ENCODE measurements at places on chromosomes 6 and 20.

- DNase-seq: no peak
These were observed 79.8 kb downstream of the TBC1D7 start for GRCh38 chr6:13248584-13248985.

GRCh38 chr6:56864171-56864616, 90.7 kb upstream of the BEND6 start:
- DNase-seq: no peak

- no peak for DNase-seq
These were observed 96.3 kb downstream of the PREX1 start for GRCh38 chr20:48731536-48731935.

DNA sequence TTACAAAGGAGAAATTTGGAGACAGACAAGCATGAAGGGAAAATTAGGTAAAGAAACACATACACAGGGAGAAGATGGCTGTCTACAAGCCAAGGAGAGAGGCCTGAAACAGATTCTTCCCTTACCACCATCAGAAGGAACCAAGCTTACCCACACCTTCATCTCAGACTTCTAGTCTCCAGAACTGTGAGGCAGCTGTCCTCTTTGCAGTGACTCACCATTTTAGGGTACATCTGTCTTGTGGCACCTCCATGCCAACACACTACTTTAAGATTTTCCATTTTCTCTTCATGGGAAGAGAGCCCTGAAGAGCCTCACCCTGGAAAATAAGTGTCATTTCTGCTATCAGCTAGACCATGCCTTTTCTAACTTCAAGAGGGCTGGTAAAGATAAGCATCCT, 369.3 kb downstream of the FRK start:
- DNase-seq: no peak

- no peak for DNase-seq
These were observed 559 bp upstream of the EYA4 start for GRCh38 chr6:133240511-133241085.

GRCh38 chr20:20820785-20821483, 108.5 kb upstream of the RALGAPA2 start:
- DNase-seq: no peak

DNA sequence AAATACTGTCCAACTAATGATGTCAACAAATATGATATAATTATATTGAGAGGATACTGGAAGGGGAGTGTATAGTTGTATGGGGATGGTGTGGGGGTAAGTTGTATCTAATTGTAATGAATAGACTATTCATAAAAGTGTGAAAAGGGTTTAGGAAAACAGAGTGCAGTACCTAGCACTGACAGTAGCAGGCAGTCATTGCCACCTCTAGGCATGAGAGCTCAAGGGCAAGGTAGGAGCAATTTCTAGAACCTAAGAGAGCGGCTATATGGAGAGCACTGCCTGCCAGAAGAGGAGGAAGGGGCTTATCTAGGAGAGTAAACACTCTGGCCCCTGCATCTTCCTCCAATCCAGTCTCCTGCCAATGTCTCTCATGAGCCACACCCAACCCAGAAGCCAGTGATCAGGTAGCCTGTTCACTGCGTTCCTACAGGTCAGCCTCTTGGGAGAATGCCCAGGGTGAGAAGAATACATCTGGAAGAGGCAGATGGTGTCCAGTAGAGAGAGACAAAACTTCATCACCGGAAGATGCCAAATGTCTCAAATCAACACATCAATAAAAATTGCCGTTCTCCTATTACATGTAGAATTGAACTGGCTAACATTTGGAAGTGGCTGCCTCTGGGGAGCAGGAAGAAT, 200.0 kb downstream of the LY86 start:
- DNase-seq: no peak

DNA sequence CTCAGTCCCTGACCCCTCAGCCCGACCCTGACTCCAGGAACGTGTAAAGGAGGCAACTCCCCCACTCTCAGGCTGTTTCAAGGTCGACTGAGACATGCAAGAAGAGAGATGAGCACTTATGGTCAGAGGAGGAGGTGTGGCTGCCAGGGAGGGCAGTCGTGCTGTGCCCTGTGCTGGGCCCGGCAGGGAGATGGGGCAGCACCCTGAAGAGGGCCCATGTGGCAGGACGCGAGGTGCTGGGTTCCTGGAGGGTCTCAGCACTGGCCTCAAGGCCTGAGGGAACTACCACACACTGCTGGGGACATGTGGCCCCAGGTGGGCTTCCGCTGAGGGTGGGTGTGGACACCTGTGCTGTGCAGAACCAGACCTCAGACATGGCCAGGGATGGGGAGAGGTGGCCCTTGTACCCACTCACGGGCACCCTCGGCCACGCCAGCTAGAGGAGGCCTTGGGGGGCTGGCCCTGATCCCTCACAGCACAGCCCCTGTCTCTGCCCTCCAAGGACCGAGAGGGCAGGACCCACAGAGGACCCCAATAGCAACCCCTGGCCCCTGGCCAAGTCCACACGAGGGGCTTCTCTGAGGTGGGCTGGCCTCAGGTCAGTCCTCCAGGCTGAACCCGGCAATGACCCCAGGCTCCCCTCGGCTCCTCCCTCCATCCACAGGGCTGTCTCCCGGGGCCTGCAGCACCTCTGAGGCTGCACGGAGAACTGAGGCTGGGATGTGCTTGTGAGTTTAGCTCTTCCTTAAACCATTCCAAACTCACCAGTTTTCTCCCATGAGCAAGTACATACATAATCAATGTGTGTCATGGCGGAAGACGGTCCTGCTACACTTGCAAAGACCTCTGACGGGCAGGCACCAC, 8.7 kb downstream of the SLC2A4RG start:
- no peak for DNase-seq

DNA sequence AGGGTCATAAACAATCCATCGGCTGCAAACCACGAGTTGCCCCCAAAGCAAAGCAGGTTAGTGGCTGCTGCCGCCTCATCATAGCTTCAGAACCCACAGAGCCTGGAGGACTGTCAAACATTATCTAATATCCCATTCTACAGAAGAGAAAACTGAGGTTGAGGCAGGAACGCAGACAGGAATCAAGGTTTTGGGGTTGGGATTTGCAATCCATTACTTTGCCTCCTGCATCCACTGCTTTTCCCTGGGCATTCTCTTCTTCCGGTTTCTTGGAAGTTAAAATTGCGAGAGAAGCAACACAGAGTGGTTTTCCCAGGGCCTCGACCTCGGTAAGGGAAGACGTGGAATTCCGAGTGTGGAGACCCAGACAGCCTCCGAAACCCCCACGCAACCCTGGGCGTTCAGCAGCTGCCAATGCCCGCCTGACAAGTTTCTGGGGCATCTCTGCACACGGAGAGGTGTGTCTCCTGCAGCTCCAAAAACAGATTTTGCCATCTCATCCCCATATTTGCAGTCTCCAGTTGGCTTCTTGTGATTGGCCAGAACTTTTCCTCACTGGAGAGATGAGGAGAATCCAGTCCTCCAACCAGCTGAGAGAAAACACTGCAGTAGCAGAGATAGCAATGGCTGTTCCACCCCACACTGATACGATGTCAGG, 45.5 kb upstream of the SNAP25 start:
- DNase-seq: no peak

GRCh38 chr6:150528648-150529285, 70.9 kb upstream of the PLEKHG1 start:
- no peak for DNase-seq

GRCh38 chr6:146919017-146919416, 285.2 kb upstream of the STXBP5 start:
- no peak for DNase-seq

DNA sequence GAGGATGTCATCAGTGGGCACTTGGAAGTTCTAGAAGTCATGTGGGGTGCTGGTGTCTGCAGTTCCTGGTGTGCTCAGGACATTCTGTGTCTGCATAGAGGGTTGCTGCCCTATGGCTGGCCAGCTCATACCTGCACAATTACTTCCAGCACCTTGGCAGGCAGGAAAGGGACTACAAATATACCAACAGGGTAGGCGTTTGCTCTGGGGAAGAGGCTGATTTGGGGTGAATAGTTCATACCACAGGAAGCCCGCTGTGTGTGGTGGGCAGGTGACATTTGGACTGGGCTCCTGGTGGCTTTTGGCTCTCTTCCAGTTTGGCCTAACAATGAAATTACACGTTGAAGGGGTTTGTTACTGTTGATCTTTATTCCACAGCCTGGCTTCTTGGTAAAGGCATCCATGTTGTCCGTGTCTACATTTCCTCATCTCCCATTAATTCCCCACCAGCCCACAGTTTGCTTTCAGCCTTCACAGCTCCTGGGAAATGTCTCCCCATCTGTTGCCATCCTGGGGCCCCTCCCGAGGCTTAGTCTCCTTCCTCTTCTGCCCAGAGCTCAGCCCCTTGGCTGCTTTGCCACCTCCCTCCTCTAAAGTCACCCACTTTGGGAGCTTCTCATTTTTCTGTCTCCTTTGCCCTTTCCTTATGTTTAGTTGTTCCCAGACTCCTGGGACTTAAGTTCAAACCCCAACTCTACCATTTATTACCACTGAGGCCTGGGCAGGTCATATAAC, 88.1 kb downstream of the RSPH3 start:
- DNase-seq: peak; percentile 24

DNA sequence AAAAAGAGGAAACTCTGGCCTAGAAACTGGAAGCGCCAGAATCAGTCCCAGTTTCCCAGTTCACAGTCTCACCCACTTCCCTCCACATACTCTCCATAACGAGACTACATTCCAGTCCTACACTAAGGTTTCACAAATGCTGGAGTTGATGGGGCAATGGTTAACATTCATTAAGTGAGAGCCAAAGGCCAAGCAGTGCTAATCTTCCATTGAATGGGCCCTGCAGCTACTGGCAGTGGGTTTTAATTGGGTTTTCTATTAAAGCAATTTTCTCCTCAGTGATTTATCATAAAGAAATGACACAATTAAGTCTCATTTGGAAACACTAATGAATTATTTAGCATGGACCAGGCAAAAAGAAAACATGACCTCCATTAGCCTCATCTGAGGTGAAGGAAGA, 20.8 kb upstream of the NRSN1 start:
- no peak for DNase-seq

- no peak for DNase-seq
These were observed 114.4 kb downstream of the FOXC1 start for GRCh38 chr6:1724124-1724523.

DNA sequence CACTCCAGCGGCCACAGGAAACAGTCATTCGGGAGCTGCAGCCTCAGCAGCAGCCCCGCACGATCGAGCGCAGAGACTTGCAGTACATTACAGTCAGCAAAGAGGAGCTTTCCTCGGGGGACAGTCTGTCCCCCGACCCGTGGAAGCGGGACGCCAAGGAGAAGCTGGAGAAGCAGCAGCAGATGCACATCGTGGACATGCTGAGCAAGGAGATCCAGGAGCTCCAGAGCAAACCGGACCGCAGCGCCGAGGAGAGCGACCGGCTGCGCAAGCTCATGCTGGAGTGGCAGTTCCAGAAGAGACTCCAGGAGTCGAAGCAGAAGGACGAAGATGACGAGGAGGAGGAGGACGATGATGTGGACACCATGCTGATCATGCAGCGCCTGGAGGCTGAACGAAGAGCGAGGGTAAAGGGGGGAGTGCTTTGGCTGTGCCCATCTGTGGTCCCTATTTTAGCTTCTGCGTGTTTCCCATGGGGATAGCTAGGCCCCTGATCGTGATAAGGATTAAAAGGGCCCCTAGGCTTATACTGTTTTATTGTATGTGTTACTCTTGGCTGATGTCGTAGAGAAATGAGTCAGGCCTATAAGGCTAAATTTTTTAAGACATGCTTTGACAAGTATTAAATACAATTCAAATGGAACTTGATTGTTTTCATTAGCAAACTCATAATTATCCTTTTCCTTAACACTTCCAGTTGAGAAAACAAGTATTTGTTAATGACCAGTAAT, 45.5 kb upstream of the KIF25 start:
- DNase-seq: no peak

GRCh38 chr20:33437141-33437911, 6.2 kb downstream of the SNTA1 start:
- DNase-seq: no peak

- no peak for DNase-seq
These were observed 17.1 kb upstream of the IGF2R start for GRCh38 chr6:159951772-159952171.

DNA sequence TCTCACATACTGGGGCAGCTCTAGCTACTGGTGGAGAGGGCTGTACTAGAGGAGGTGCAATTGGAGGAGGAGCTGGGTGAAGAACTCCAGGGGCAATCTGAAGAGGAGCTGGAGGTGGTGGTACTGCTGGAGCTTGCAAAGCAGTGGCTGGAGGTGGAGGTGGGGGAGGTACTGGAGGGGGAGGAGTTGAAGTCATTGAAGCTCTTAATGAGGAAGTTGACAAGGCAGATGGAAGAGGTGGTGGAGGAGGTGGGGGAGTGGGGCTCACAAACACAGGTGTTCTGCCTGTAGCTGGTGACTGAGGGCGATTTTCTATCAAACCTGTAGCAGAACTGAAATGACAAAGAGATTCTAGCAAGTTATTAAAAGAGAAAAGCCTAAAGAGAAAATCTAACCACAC, 77.6 kb downstream of the WASF1 start:
- no peak for DNase-seq

- DNase-seq: no peak
These were observed 280.6 kb downstream of the KHDC1L start for GRCh38 chr6:72944660-72945059.

GRCh38 chr6:47478233-47479139, 897 bp downstream of the CD2AP start:
- no peak for DNase-seq

Data from CD4-positive, alpha-beta memory T cell (primary cell).